Stimulated activated CD8-positive, alpha-beta memory T cell treated with anti-CD3 and anti-CD28 coated beads, Interleukin-15, amount 100 ng/mL, for 4 hours (primary cell): ENCODE measurements at places on chromosomes 1 and 21.

DNA sequence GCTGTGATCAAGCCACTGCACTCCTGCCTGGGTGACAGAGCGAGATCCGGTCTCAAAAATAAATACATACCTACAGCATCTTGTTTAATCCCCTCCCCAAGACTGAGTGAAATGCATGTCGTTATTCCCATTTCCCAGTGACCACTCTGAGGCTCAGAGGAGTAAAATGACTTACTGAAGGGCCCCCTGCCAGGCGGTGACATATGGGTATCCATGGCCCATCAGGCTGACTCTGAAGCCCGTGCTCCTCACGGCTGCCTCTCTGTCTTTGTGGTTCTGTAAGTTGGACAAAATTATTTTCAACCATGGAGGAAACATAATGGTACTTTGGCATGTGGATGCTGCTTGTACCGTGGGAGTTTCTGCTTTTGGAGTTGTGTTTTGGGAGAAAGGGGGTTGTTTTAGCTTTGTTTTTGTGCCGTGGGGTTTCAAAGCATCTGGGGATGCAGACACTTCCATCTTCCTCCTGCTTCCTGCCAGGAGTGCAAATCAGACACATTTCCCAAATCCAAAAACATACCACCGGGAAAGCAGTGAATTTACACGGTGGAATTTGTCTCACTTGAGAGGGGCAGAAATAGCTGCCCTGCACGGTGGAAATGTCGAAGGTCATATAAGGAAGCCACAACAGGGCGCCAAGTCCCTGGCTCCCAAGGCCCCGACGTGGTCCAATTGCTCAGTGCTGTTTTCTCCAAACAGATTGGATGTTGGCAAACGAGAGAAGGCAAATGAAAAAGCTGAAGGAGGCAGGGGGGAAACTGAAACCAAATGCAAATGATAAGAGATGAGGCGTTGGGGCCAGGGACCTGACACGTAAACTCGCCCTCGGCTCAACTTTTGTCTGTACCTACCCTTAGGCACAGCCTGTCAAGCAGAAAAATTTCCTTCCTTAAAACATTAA, 17.1 kb upstream of the PINK1 start:
- no peak for DNase-seq

- DNase-seq: no peak
Measured at GRCh38 chr21:29271927-29272333, 26.8 kb upstream of the BACH1 start.

DNA sequence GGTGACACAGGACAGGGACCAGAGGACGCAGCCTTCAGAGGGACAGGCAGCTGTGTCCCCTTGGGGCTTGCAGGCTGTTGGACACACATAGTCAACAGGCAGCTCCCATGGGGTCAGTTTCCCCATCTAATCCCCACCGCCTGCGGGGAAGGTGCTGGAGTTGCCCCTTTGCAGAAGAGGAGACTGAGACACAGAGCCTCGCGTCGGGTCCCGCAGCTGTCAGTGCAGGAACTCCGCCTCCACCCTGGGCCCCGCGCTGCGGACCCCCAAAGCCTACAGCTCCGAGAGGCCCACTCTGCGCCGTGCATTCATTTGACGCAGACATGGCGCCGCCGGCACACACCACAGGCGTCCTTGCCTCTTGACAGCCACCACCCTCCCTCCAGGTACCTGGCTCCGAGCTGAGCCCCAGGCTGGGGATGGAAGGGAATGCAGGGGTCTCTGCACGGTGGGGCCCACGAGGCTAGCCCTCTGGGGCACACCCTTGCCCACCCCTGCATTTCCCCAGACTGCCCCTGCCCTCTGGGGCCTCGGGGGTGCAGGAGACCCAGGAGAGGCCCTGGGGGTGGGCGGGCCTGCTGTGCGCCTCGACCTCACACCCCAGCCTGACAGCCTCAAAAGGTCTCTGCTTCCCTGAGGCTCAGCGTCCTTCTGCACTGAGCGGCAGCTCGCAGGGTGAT, 88.5 kb upstream of the ACTRT2 start:
- DNase-seq: no peak

DNA sequence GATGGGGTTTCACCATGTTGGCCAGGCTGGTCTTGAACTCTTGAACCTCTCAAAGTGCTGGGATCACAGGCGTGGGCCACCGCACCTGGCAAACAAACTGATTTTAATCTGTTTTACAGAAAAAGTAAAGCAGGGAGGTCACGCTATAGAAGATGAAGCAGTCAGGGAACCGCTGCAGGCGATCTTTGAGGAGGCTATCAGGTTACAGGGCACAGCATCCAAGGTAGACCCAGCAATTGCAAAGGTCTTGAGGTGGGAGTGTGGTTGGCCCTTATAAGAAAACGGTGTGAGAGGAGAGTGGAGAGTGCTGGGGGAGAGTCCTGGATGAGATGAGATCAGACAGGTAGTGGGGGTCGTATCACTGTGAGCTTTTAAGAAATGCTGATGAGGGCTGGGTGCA, 2.6 kb upstream of the TMCO4 start:
- no peak for DNase-seq

GRCh38 chr1:24319312-24319863, at the start of gene GRHL3:
GRHL3 (plus strand) TSS chr1:24319357; CDS start chr1:24319552, 195 bp downstream.
- no peak for DNase-seq

DNA sequence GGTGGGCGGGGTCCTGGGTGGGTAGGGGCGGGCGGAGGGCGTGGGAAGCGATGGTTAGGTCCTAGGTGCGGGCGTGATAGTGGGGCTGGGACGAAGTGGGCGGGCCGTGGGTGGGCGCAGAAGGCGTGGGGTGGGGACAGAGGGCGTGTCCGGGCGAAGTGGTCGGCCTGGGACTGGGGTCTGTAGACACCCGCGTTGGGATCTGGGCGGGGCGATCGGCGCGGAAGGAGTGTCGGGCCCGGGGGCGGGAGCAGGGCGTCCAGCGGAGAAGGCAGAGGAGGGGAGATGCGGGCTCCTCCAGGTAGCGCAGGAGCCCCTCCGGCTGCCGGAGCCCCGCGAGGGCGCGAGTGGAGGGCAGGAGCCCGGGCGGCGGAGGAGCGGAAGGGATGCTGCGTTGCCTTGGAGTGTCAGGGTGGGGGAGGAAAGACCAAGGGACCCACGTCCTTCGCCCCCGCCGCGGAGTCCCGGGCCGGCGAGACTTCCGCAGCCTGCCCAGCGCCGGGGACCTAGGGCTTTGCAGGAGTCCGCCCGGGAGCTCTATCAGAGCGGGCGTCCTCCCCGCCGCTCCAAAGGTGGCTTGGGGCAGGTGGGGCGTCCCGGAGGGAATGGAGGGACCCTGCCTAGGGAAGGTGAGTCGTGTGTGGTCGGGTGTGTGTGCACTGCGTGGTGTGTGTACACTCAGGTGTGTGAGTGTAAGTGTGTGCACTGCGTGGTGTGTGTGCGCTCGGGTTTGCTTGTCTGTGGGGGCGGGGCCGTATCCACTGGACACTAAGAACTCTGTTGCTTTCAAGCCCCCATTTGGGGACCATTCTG, 27.0 kb upstream of the PRSS38 start:
- no peak for DNase-seq

DNA sequence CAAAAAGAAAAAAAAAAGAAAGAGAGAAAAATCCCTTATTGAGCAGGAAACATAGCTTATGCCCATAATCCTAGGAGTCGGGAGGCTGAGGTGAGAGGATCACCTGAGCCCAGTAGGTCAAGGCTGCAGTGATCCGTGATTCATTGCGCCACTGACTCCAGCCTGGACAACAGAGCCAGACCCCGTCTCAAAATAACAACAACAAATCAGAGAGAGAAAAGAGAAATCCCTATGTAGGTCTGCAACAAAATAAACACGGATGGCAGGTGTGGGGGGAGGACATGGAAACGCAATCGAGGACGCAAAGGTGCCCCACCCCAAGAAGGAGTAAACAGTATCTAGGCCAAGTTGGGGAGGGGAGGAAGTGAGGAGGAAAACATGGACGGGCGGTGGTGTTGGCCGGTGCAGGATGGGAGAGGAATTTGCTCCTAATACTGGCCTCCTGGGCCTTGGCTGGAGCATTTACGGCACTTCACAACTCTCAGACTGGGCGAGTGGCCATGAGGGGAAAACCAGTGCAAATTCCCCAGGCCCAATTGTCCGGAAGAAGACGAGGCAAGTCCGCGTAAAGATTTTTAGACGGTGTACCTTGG, 609 bp upstream of the CHTOP start:
- no peak for DNase-seq

DNA sequence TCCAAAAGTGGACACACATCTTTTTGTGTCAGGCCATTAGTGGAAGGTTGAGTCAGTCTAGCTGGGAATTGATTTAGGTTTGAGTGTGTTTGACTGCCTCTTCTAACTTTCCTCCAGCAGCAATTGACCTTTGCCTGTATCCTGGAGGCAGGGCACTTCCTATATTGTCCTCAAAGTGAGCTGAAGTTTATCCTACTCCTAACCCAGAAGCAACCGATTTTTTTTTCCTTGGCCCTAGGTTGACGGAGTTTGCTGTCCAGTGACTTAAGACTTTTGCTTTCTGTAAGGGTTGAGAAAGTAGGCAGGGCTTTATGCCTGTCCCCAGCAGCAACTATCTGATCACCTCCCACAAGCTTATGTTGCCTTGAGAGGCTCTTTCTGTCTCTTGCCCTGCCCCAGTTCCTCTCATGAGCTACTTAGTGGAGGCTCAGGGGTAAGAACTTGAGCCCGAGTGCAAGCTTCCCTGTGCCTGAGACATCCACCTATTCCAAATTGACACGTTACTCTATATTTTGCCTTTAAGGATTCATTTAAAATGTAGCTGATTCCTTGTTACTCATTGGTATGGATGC, 30.9 kb downstream of the SLC35F3 start:
- no peak for DNase-seq

DNA sequence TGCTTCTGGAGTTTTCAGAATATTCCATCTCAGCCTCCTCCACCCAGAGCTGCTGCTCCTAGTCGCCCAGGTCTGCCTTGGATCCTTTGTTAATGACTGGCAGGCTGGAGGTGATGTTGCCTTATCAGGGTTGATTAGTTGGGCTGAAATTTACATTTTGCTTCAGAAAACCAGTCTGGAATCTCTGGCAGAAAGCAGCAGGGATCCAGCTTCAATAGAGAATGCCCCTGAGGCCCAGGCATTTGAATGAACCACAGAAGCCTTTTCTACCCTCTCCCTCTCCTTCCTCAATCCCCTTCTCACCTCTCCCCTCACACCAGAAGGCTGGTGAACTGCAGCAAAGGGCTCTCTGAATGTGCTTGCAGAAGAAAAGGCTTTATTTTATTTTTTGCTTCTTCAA, 83.2 kb downstream of the PLXNA2 start:
- no peak for DNase-seq

GRCh38 chr1:42756956-42757891, 9.6 kb downstream of the P3H1 start:
- no peak for DNase-seq

DNA sequence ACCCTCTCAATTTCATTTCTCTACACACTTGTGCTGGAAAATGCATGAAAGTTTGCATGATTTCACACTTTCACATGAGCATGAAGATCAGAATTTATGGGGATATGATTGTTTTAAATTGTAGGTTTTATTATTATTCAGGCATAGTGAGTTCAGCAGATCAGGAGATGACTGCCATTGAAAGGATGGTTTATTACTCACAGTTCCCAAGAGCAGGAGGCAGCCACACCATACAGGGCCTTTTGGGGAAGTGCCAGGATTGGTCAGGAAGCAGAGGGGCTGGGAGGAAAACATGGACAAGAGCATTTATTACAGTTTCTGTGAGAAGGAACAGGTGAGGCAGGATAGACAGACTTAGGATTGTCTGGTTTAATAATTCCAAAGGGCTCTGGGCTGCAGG, 114.6 kb upstream of the KCNJ15 start:
- no peak for DNase-seq

- no peak for DNase-seq
Measured at GRCh38 chr1:156479093-156480015, 21.2 kb downstream of the MEF2D start.

GRCh38 chr1:14479865-14480264, 118.6 kb upstream of the KAZN start:
- no peak for DNase-seq

DNA sequence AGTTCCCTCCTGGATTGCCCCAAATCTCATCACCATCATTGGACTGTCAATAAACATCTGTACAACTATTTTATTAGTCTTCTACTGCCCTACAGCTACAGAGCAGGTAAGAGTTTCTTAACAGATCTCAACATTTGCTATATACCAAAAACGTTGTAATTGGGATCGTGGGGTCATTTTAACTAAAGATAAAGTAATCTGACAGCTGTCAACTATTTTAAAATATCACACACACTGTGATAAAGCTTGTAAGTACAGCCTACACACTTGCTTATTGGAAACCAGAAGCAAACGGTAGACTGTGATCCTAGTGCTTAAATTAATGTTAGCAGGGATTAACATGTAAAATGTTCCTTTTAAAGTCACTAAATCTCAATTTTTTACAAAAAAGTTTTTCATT, 7.9 kb downstream of the CEPT1 start:
- no peak for DNase-seq

GRCh38 chr1:22868331-22868730, 104.3 kb downstream of the LACTBL1 start:
- no peak for DNase-seq

DNA sequence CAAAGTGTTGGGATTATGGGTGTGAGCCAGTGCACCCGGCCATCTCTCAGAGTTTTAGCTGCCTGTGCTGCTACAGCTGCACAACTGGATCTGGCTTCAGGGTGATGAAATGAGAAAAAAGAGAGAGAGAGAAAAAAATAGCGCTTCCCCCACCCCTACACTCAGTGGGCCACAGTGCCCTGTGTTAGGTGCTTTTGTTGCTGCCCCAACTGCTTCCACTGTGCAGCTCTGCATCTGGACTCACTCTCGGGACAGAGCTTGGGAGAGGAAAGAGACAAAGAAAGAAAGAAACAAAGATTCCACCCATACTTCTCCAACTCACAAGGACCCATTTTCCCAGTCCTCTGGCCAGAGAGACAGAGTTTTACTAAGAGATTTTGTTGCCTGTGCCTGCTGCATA, 50.4 kb downstream of the INAVA start:
- no peak for DNase-seq

GRCh38 chr1:70517444-70517843, 106.4 kb downstream of the CTH start:
- no peak for DNase-seq

DNA sequence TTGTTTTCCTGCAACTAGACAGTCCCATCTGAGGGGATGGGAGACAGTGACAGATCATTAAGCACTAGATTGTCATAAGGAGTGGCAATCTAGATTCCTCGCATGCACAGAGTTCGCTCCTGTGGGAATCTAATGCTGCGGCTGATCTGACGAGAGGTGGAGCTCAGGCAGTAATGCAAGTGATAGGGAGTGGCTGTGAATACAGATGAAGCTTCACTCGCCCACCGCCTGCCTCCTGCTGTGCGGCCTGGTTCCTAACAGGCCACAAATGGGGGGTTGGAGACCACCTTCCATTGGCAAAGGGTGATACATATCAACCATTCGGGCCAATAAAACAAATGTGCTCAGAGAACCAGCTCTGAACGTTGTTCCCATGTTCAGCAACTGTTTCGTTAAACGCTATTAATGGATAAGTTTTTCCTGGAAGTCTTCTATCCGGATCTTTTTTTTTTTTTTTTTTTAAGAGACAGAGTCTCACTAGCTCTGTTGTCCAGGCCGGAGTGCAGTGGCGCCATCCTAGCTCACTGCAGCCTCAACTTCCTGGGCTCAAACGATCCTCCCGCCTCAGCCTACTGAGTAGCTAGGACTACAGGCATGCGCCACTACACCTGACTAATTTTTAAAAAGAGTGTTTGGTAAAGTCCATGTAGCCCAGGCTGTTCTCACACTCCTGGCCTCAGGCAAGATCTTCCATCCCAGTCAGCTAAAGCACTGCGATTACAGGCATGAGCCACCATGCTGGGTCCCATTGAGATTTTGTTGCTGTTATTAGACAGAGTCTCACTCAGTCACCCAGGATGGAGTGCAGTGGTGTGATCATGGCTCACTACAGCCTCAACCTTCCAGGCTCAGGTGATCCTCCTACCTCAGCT, 8.7 kb upstream of the RSRP1 start:
- no peak for DNase-seq
